ENCODE measurements at places on chromosomes 12 and 14.

DNA sequence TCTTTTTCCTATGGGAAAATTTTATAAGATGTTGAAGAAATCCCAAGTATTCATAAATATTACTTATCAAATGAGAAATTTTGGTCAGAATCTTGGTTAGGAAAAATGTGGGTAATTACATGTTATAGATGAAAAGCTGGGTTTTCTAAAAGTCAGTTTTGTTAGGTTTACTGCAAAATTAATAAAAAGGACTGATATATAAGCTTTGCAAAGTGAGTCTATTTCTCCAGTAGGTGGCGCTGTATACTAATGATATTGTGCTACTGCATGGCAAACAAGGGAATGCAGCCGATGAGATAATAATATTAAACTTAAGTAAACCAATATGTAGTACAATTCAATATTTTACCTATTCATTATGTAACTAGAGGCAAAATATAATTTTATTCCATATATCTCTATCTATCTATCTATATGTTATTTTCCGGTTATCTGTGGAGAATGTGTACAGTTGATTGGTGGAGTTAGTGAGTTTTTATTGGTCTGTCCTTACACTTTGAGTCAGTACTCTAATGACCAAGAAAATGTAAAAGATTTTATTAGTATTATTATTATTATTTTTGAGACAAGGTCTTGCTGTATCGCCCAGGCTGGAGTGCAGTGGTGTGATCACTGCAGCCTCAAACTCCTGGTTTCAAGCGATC is 32.9 kb downstream of the MIPOL1 start:
- no peak for DNase-seq

GRCh38 chr12:112153181-112153892 is 28.0 kb downstream of the TRAFD1 start:
- no peak for DNase-seq

- DNase-seq, result peak; percentile 20
Observed at GRCh38 chr12:20415028-20415427, 46.7 kb downstream of the PDE3A start.

GRCh38 chr12:107529991-107530390 is 155.6 kb upstream of the PWP1 start:
- DNase-seq, result no peak

- DNase-seq, result no peak
Observed at GRCh38 chr12:49643135-49643534, 19.8 kb downstream of the PRPF40B start.

DNA sequence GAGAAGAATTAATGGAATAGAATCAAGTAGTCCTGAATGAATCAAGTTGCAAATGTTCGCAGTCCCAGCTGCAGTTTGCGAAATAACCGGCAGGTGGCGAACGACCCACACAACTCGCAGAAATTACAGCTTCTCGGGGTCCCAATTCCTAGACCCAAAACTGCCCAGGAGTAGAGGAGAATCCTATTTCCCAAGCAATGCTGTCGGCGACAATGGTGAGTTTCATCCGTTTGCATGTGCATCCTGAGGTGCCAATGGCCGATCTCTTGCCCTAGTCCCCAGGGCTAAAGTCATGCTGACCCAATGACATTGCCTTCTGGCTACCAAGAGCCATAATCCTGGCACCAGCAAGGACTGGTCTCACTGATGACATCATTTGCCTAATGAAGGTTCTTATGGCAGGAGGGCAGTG is 8.5 kb upstream of the ASCL1 start:
- peak; percentile 21 for DNase-seq

- no peak for DNase-seq
Observed at GRCh38 chr14:30312214-30312613, 246.7 kb upstream of the G2E3 start.

GRCh38 chr12:119666226-119666795 is 1.6 kb upstream of the PRKAB1 start:
- DNase-seq, result no peak

DNA sequence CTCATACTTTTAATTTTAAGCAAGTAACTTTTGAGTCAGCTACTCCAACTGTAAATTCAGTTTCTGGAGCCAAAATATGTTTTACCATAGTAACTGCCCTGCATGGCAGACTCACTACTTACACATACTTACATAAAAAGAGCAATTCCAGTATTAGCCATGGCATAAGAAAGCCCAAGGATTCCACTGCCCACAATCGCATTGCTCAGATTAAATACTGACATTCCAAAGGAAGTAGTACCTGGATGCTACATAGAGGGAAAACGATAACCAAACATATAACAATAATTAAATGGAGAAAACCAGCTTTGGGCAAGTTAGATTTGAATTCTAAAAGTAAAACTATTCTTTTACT is 2.2 kb downstream of the SLC38A2 start:
- no peak for DNase-seq

DNA sequence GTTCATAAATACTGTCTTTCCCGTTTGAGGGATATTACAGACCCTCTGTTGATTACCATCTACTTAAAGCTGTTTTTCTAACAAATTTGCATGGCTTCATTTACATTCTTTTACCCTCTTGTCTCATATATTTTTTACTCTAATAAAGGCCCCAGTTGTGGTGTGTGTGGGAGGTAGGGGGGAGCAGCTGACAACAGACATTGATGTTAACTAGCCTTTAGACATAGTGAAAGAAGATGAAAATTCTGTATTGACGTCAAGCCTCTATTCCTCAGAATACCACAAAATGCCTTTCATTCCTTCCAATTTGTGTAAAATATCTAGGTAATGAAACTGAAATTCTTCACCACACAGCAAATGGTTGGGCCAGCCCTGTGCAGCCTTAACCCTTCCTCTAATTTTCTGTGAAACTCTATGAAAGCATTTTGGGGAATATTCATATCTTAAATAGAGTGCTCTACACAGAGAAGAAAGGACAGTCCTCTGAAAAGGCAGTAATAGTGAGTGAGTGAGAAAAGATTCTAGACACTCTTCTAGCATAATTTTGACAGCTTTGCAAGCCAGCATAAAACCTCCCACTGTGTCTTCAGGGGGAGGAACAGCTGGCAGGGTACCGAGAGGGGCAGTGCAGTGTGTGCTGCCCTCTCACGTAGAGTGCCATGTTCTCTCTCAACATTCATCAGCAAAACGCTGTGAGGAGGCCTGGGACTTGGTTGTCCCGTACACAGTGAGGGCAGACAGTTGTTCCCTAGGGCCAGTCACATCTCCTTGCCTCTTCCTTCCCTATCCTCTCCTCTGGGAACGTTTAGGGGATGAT is 20.1 kb upstream of the CERS5 start:
- no peak for DNase-seq

DNA sequence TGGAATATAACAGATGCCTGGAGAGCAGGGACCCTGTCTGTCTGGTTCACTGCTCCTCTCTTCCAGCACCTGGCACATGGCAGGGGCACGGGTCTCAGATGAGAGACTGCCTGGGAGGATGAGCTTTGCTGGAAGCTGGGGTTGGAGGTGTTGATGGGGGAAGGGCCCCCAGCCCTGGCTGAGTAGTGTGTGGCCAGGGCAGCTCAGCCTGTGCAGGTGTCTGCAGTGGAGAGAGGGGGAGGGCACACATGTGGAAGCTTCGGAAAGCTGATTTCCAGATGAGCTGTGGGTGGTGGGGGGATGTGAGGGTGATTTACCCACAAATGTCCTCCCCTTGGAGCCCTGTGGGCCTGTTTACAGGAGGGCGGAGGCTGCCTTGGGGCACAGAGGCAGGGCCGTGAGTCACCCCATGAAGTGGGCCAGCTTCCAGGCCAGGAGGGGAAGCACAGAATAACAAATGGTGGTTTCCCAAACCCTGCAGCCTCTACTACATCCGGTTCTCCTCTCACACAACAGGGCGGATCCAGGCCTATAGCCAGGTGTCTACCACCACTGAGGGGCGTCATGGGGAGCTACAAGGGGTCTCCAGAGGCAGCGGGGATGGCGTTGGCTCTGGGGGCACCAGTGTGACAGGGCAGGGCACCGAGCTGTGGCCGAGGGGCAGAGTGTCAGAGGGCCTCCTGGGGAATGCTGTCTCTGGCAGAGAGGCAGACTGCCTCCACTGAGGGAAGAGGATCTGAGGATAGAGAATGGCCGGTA is 11.0 kb downstream of the KRT7 start:
- peak; percentile 51 for DNase-seq

DNA sequence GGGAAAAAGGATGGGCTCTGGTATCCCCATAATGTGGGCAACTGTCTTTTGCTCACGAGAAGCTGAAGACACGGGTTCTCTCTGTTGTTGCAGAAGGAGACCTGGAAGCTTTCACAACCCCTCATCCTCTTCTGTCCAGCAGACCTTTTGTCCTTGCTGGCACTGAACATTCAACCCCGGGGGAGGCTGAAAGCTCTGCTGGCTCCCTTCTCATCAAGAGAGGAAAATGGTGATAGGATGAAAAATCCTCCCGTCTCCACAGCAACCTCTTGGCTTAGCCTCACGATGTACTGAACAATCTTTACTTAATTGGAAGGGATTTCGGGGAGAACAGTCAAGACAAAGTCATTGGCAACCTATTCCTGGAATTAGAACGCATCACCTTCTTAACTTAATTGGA is 39.0 kb downstream of the ELK3 start:
- no peak for DNase-seq

All from left ventricle myocardium inferior (tissue), 1 donor.